Fibroblast of villous mesenchyme (primary cell): ENCODE measurements at places on chromosomes 7 and 10.
A peak's percentile ranks its signal among the peaks of the same experiment; 100 is the strongest.

- DNase-seq = no peak
Observed at GRCh38 chr7:7519056-7519455, 16.6 kb downstream of the COL28A1 start.

DNA sequence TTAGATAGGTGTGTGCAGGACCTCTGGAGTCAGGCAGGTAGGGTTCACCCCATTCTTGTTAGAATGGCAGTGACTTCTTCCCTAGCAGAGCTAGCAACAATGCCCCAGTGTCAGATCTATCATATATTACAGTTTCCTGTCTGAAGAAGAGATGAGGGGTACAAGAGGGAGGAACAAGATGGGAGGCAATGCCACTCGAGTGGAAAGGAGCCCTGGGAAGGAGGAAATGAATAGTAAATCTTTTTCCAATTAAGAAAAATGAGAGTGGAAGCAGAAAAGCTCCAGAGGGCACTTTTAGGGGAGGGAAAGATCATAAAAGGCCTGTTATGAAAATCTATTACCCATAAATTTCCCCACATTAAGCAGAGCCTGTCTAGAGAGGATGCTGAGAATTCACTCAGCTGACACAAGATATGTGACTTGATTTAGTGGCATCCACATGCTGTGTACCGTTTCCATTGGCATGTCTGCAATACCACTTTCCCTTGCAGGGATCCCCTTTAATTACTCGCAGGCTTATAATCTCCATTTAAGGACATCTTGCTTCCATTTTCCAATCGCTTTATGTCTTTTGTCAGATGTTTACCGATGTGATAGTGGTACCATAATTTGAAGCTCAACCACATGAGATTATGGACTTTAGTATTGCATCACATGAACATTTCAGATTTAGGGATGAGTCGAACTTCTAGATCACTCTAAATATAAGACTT is 70.0 kb upstream of the AGBL3 start:
- DNase-seq = peak; percentile 93

- no peak for DNase-seq
Observed at GRCh38 chr10:45566415-45566814, 106.2 kb downstream of the ZFAND4 start.

GRCh38 chr10:43038783-43039623 is 37.9 kb upstream of the RET start:
- DNase-seq = no peak

GRCh38 chr10:132027423-132027983 is 38.2 kb upstream of the JAKMIP3 start:
- DNase-seq = peak; percentile 46

GRCh38 chr7:83836028-83836427 is 187.1 kb upstream of the SEMA3E start:
- DNase-seq = no peak

- DNase-seq = no peak
Observed at GRCh38 chr7:150520145-150520544, 5.5 kb downstream of the GIMAP7 start.
